ENCODE measurements at places on chromosomes 4 and X.
A peak's percentile ranks its signal among the peaks of the same experiment; 100 is the strongest.

GRCh38 chr4:125492957-125493356 lies 178.2 kb downstream of the FAT4 start:
- DNase-seq: no peak

DNA sequence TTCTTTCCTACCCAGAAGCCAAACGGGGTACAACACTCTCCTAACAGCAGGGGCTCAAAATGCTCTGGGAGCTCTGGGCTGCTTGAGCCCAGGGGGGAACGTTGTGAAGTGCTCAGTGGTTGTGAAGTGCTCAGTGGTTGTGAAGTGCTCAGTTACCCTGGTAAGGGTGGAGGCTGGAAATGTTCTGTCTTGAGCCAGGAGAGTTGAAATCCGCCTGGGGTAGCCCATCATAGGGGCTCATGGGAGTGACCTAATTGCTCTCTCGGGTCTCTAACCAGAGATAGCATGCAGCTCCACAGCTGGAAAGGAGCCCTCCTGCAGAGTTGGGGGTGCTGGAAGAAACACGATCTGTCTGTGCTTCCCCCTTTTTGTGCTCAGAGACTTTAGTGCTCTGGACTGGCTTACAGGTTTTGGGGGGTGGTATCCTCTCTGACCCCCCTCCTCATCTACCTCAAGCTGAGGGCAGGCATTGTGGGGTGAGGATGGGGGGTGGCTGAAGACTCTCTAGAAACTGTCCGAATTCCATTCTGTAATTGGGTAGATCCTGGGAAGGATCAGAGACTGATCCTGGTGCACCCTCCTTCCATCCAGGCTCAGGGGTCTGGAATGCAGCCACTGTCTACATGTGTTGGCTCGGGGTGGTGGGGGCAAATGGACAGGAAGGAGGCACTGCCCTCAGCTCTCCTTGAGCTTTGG lies 2.7 kb downstream of the EFNB1 start:
- no peak for DNase-seq

DNA sequence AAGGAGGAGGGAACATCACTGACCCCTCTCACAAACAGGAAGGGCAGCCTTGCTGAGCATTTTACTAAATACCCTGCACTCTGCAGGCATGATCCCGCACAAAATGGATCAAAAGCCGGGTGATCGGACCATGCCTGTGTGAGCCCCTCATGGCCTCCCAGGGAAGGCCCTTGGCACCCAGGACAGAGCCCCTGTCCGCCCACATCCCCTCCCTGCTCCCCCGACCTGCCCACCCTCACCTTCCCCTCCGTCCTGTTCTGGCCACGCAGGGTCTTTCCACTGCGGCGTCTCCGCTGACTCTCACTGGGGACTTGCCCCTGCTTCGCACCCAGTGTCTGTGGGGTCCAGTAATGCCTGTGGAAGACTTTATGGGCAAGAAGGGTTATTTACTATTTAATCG lies 105.0 kb downstream of the HMX1 start:
- DNase-seq: no peak

DNA sequence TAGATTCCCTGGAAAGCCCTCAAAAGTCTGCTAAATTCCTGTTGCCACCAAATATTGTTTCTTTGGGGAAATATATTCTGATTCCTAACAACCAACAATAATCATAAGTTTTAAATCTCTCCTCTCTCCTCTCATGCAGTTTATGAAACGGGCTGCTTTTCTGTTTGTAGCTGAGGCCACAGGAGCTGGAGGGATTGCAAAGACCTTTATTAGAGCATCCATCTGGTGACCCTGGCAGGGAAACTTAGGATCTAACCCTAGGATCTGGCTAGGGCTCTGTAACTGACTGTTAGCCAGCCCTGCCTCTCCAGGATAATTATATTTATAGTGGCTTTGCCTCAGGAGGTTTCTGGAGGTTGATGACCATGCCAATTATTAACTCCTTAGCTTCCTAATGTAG lies 56.9 kb downstream of the SMAD1 start:
- no peak for DNase-seq

DNA sequence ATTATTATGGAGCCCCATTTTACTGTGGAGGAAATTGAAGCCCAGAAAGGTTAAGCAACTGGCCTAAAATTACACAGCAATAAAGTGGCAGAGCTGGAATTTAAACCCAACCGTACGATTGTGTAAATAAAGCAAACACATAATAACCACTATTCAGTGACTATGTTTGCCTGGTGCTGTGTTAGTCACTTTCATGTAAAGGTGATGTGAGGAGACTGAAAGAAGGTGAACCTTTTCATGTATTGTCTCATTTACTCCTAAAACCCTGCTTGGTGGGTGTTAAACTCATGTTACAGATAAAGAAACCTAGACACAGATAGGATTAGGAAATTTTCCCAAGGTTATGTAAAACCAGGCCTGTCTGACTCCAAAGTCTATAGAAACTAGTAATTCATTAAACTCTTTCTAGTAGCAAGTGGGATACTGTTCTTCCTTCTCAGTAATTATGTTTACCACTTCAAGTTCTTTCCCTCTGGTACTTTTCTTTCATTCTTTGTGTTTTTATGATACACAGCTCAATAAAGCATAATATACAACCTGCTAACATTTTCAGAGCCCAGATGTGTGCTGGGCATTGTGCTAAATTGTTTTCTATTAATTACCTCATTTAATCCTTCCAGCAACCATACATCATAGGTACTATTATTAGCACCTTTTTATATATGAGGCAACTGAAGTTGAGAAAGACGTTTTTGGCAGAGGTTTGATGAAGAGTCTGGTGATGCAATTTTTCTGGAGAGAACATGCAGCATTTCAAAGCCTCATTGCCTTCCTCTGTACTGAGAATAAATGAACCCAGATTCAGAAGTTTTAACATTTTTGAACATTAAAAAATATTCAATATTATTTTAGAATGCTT lies 202.7 kb downstream of the SPRY1 start:
- DNase-seq: no peak

DNA sequence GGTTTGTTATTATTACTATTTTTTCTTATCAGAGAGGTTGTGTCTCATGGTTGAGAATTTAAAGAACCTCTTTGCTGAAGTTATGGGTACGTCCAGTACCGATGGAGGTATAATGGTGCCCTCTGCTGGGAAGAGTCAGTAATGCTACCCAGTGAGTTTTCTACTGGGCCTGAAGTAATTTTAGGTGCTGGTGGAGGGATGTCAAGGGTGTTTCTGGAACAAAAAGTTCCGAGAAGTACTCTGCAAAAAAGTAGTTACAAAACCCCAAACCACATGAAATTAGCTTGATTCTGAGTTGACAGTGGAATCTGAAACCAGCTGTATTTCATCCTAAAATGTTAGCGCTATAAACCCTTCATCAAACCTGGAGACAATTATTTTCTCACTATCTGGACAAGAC lies 102.5 kb upstream of the MID1 start:
- peak; percentile 79 for DNase-seq

GRCh38 chr4:164892018-164892417 lies 15.0 kb downstream of the APELA start:
- no peak for DNase-seq

- DNase-seq: no peak
Measured at GRCh38 chrX:44352758-44353157, 9.3 kb upstream of the EFHC2 start.

GRCh38 chr4:119580293-119580692 lies 48.3 kb downstream of the PDE5A start:
- no peak for DNase-seq

- DNase-seq: no peak
Measured at GRCh38 chr4:118773429-118773792, 62.5 kb downstream of the SEC24D start.

DNA sequence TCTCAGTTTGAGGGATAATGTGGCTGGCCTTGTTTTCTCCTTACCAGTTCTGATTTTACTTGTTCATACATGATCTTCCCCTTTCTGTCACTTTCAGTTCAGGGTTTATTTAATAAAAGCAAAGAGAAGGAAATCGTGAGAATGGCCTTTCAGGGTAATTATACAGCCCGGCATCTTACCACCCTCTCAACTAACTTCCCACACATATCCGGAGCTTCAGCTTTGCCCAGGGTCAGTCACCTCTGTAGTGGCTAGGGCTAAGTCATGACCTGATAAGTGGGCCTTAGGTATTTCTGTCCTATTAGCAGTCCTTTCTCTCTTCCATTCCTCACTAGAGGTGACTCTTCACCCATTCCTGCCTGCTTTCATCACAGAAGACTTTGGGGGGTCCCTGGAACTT lies 15.8 kb downstream of the TRPC5 start:
- no peak for DNase-seq

DNA sequence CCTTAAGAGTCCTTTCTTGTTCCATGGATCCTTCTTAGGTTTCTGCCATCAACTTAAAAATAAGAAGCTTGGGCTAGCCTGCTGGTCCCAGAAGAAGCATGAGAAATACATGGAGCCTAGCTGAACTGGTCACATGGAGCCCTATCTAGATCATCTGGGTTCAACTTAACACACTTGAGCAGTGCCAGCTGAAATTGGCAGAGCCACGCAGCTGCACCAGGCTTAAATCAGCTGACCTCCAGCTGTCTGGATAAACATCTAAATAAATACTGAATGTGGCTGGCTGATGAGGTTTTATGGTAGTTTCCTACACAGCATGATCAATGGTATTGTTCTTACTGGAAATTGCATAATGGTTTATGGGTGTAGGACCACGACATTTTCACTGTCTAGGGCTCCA lies 598.4 kb upstream of the FAM241A start:
- DNase-seq: no peak

DNA sequence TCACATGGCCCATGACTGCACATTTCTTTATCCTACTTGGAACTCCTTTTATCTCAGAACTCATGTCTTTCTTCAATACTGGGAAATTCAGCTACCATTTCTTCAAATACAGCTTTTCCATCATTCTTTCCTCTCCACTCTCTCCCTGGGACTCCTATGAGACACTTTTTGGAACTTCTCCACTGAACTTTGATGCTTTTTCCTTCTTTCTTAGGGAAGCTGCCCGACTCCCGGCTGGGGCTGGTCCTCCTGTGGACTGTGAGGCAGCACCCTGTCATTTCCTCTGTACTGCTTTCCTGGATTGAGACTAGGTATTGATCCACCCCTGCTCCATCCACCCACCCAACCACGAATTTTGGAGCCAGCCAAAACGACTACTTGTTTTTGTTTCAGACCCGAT lies 40.0 kb downstream of the ZFYVE28 start:
- DNase-seq: no peak

DNA sequence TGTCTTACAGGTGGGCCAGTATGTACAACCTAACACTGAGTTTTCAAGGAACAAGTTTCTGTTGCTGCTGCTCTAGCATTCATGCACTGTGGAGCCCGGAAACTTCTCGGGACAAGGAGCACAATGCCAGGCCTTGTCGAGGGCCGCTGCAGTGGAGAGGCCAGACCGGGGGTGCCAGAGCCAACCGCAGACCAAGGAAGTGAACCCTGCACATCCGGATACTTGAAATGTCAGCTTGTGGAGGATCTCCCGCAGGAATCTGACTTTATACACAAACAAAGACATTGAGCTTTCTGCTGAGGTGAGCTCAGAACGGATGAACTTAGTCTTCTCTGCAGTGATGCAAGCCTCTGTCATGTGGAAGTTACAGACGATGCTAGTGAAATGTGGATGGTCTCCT lies 99.5 kb downstream of the ZNF827 start:
- DNase-seq: no peak

DNA sequence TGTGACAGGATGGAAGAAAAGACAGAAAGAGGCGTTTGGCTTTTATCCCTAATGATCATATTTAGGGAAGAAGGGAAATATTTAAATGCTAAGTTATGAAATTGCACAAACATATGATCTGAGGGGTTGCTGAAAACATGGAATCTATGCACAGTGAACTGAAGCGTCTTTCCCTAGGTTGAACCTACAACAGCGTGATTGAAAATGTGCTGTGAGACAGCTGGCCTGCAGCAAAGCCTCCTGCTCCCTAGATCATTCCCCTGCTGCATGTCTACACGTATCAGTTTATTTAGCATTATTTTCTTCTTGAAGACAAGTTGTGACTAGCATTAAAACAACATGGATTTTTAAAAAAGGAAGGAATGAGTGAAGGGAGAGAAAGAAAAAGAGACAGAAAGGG lies 272.5 kb upstream of the TRAM1L1 start:
- DNase-seq: no peak

GRCh38 chrX:11450354-11450753 lies 157.1 kb downstream of the AMELX start:
- DNase-seq: no peak

- DNase-seq: no peak
Measured at GRCh38 chr4:150248181-150248580, 169.9 kb downstream of the DCLK2 start.

DNA sequence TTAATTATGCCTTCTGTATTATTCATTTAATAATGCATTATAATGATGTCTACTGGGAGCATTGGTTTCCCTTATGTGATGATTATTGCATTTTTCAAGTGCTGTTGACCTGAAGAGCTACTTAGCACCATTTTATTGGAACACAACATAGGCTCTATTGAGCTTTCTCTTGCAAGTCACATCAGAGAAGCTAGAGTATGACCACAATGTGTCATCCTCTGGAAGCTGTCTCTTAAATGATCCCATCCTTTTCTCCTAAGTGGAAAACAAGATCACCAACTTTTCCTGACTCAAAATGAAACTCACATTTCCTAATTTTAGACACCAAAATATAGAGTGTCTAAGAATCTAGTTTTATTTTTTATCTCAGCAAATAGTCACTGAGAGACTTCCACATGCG lies 1451.9 kb downstream of the PCDH7 start:
- DNase-seq: no peak

DNA sequence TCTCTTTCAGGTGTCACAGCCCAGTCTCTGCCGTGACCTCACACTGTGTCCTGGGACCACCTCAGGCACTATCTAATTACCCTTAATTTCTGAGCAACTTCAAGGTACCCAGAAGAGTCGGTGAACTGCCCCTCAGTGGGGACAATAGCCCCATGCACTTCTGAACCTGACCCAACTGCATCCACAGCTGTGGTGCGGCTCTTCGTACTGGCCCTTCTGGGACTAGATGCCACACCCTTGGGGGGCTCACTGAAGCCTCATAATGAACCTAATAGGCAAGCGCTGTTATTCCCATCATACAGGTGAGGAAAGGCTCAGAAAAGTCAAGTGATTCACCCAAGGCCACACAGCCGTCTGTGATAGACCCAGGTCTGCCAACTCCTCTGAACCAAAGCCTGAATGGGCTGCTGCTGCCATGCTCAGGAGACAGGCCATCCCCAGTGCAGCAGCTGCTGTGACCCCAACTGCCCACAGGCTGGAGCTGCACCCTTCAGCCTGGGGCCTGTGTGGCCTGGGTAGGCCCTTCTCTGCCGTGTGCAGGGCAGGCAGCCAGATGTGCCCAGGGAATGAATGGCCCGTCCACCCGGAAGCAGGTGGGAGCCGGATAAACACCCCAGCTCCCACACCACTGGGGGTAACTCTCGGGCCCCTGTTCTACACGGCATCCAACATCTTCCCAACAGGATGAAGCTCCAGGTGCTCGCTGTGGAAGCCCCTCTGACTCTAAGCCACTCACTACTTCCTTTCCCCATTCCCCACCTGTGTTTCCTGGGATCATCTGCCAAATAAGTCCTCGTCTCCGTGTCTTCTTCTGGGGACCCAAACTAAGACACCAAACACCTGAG lies 35.9 kb downstream of the HMX1 start:
- DNase-seq: peak; percentile 55

Data from ascending aorta (tissue), 2 donors.